Stimulated activated CD4-positive, alpha-beta T cell treated with anti-CD3 and anti-CD28 coated beads, Interleukin-4, amount 100 ng/mL, for 24 hours (primary cell): ENCODE measurements at places on chromosomes 16 and 17.

GRCh38 chr17:27907976-27908558, 14.9 kb upstream of the LYRM9 start:
- no peak for DNase-seq

GRCh38 chr17:76184290-76184689, 43.2 kb upstream of the FOXJ1 start:
- DNase-seq = no peak

DNA sequence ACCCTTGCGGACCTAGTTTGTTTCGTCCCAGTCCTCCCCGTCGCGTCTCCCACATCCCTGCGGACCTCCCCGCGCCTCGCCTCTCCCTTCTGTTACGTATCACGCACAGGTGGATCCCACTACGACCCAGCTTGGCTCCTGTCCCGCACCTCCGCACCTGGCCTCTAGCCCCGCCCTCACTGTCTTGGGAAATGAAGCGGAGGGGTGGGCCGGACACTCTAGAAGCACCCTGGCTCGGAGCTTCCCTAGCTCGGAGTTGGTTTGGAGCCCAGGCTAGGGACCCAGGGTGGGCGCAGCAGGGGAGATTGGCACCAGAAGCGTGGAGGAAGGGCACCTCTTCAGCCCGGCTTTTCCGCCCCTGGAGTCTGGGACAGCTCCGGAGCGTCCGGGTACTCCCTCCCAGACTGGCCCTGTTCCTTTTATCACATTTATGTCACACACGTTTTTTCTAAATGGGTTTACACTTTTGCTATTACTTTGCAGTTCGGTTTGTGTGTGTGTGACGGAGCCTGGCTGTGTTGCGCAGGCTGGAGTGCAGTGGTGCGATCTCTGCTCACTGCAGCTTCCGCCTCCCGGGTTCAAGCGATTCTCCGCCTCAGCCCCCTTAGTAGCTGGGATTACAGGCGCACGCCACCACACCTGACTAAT, 1.4 kb upstream of the CEMP1 start:
- peak; percentile 63 for DNase-seq

DNA sequence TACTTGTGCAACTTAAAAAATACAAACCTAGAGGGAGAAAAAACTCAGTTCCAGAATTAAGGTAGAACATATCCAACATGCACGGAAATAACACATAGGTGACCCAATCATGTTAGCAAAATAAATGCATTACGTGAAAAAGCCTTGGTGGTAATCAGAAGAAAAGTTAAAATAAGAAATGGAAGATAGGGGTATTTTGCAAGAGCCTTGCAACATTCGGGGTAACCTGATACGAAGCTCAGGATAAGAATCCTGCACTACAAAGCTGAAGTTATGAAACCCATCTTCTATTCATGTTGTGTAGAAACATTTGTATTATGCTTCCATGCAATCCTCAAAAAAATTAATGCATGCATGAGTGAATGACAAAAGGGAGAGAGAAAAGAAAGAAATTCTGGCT, 33.1 kb downstream of the CHCT1 start:
- DNase-seq = no peak

GRCh38 chr16:89072548-89073130, 21.0 kb upstream of the ACSF3 start:
- no peak for DNase-seq

GRCh38 chr17:66275651-66276050, 26.8 kb upstream of the PRKCA start:
- peak; percentile 22 for DNase-seq

GRCh38 chr17:44878627-44879221, 20.5 kb downstream of the EFTUD2 start:
- peak; percentile 18 for DNase-seq

GRCh38 chr16:26598061-26598460, 468.7 kb upstream of the C16orf82 start:
- DNase-seq = peak; percentile 70

- DNase-seq = no peak
Measured at GRCh38 chr17:36668824-36669223, 67.4 kb downstream of the MRM1 start.
